Body of pancreas (tissue), 4 donors: ENCODE measurements at places on chromosomes 12 and 14. TPM values are rescaled to one million over a fixed set of nuclear protein-coding genes. Genes with fewer than 3 reads are reported as not detected.

GRCh38 chr14:24264298-24264697 is 1.3 kb upstream of the TGM1 start:
- no peak for DNase-seq
- H3K27me3 ChIP-seq: no peaks in the 10 kb centered on the region
- peaks cover 11% of the 10 kb centered on the region for H3K4me1 ChIP-seq
- no peak overlapping the region for H3K4me3 ChIP-seq
- no peaks in the 10 kb centered on the region for H3K36me3 ChIP-seq
- H3K27ac ChIP-seq: no peak overlapping the region

GRCh38 chr14:89303456-89304435 is 113.3 kb downstream of the FOXN3 start:
- H3K4me3 ChIP-seq: no peak overlapping the region
- no peak for DNase-seq
- no peaks in the 10 kb centered on the region for H3K27me3 ChIP-seq

DNA sequence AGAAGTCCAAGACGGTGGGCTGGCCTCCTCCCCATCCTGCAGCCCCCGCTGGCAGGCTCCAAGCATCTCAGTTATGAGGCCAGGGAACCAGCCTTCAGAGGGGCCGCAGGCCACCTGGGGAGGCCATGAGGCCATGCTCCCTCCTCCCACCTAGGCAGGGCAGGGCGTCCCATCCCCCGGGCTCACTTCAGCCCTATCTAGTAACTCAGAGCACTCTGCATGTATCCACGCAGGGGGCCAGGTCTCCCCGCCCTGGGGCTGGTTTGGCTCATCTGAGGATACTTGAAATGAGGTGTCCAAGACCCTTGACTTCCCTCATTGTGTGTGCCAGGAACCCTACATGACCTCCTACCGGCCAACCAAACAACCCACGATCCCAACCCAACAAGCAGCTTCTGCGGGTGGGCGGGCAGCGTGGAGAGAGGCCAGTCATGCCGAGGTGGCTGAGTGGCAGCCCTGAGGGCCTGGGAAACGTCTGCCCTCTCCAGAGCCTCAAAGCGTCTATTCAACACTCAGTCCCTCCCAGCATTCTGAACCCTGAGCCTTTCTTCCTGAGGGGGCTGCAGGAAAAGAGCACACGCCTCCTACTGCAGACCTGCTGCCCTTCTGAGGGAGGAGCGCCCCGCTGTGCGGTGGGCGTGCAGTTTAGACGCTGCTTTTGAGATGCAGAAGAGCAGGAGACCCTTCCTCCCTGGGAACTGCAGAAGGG is 16.8 kb downstream of the ISCA2 start:
- no peaks in the 10 kb centered on the region for H3K27me3 ChIP-seq
- no peaks in the 10 kb centered on the region for H3K4me1 ChIP-seq
- no peak overlapping the region for H3K4me3 ChIP-seq
- no peak overlapping the region for H3K27ac ChIP-seq

DNA sequence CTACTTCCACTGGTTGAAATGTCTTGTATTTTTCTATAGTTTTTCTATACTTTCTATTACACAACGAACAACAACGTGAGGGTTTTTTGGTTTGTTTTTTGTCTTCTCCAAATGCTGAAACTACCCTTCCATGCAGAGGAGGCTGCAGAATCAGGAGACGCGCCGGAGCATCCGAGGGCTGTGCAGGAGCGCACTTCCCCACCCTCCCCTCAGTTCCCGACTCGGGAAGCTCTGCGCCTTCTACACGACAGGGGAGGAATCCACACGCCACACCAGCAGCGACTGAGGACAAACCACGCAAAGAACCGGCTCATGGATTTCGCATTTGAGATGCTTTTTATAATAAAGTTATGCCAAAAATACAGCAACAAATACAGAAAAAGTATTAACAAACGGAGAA is 30.9 kb downstream of the SLC15A4 start:
- no peak overlapping the region for H3K27ac ChIP-seq
- no peaks in the 10 kb centered on the region for H3K27me3 ChIP-seq
- H3K4me1 ChIP-seq: no peaks in the 10 kb centered on the region
- DNase-seq: no peak

DNA sequence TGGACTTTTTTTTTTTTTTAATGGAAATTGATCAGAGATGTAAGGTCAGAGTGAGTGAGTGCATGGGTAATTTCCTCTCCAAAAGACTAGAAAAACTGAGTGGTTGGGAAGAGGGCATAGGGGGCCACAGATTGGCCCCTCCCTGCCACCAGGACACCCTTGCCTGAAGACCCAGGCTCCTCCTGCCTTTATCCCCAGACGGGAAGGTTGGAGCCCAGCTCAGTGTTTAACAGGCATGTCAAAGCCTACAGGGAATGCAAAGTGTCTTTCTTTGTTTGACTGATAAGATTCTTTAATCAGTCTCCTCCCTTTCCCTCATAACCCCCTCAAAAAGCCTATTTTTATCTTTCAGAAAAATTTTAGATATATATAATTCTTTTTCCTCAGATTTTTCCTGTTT is 50.3 kb downstream of the IRAK3 start:
- H3K4me3 ChIP-seq: no peak overlapping the region
- no peaks in the 10 kb centered on the region for H3K36me3 ChIP-seq
- no peaks in the 10 kb centered on the region for H3K4me1 ChIP-seq

- no peak overlapping the region for H3K27ac ChIP-seq
- no peaks in the 10 kb centered on the region for H3K27me3 ChIP-seq
- peaks cover 20% of the 10 kb centered on the region for H3K4me1 ChIP-seq
- DNase-seq: no peak
These were observed 3.9 kb downstream of the GNPTAB start for GRCh38 chr12:101826766-101827368.

DNA sequence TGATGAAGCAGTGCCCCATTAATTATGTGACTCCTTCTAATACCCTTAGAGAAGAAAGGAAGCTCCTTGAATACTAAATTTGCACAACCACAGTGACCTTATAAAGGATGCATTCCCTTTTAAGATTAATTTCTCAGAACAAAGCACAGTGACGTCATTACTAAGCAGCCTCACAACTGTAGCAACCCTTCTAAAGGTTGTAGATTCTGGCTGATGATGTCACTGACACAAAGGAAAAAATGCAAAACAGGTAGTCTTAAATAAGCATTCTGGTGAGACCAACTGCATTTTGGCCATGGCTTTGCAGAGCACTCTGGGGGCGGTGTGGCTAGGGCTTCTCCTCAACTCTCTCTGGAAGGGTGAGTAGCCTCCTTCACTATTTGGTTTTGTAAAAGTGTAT is 38.4 kb upstream of the OR4E1 start:
- no peak for DNase-seq
- no peak overlapping the region for H3K4me3 ChIP-seq
- no peaks in the 10 kb centered on the region for H3K36me3 ChIP-seq
- no peaks in the 10 kb centered on the region for H3K27me3 ChIP-seq
- no peak overlapping the region for H3K27ac ChIP-seq

DNA sequence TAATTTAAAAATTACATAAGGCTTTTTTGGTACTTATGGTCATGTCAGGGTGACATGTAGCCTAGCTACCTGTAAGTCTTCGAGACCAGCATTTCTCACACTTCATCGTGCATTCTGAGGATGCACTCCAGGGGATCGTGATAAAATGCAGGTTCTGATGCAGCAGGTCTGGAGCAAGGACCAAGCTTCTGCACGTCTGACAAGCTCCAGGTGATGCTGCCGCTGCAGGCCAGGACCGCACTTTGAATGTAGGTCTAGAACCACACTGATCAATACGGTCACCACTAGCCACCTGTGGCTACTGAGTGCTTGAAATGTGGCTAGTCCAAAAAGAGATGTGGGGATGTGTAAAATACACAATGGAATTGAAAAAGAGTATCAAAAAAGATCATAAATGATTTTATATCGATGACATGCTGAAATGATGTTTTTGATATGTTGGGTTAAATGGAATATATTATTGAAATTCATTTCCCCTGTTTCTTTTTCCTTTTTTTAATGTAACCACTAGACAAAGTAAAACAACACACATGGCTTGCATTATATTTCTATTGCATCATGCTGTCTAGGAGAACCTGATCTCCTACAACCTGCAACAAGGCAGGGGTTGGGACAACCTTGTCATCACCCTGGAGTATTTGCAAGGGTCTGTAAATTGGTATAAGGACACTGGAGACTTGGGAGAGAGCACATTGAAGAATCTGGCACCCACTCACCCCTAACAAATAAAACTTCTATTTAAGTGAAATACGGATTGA is 142.4 kb downstream of the DPF3 start:
- no peak overlapping the region for H3K27ac ChIP-seq
- H3K27me3 ChIP-seq: no peaks in the 10 kb centered on the region
- DNase-seq: no peak
- no peaks in the 10 kb centered on the region for H3K4me1 ChIP-seq
- no peaks in the 10 kb centered on the region for H3K36me3 ChIP-seq
- no peak overlapping the region for H3K4me3 ChIP-seq

- H3K27me3 ChIP-seq: no peaks in the 10 kb centered on the region
- H3K27ac ChIP-seq: no peak overlapping the region
- DNase-seq: no peak
- H3K36me3 ChIP-seq: no peaks in the 10 kb centered on the region
- no peak overlapping the region for H3K4me3 ChIP-seq
These were observed 127.9 kb downstream of the EFCAB11 start for GRCh38 chr14:89826596-89826995.

- DNase-seq: no peak
- no peak overlapping the region for H3K4me3 ChIP-seq
- H3K4me1 ChIP-seq: no peaks in the 10 kb centered on the region
- no peaks in the 10 kb centered on the region for H3K27me3 ChIP-seq
- no peaks in the 10 kb centered on the region for H3K36me3 ChIP-seq
These were observed 58.5 kb upstream of the RMST start for GRCh38 chr12:97404093-97404492.

DNA sequence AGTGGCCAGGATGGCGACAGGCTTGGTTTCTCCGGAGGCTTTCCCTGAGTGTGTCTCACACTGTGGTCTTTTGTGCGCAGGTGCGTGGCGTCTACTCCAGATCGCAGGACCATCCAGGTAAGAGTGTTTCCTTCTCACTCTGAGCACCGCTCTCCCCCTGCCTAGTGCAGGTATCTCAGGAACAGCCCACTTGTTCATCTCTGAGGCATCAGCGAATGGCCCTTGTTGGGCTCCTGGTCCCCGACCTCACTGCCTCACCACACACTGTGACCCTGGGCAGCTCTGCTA is 781 bp downstream of the ADGRD1 start:
- H3K27me3 ChIP-seq: no peaks in the 10 kb centered on the region
- H3K4me3 ChIP-seq: no peak overlapping the region
- H3K4me1 ChIP-seq: peaks cover 21% of the 10 kb centered on the region
- no peak overlapping the region for H3K27ac ChIP-seq

- no peak overlapping the region for H3K4me3 ChIP-seq
- H3K4me1 ChIP-seq: no peaks in the 10 kb centered on the region
- no peaks in the 10 kb centered on the region for H3K36me3 ChIP-seq
- DNase-seq: no peak
These were observed 428.1 kb downstream of the MED13L start for GRCh38 chr12:115849262-115849943.

- H3K27ac ChIP-seq: no peak overlapping the region
- DNase-seq: peak; percentile 76
- H3K36me3 ChIP-seq: no peaks in the 10 kb centered on the region
- H3K4me1 ChIP-seq: no peaks in the 10 kb centered on the region
- H3K27me3 ChIP-seq: no peaks in the 10 kb centered on the region
These were observed 25.8 kb upstream of the TMCC3 start for GRCh38 chr12:94676031-94676641.

- H3K4me1 ChIP-seq: no peaks in the 10 kb centered on the region
These were observed 170.7 kb downstream of the ESRRB start for GRCh38 chr14:76546426-76547221.

GRCh38 chr12:71162832-71163763 is 5.3 kb upstream of the TSPAN8 start:
- H3K36me3 ChIP-seq: no peaks in the 10 kb centered on the region
- H3K27me3 ChIP-seq: no peaks in the 10 kb centered on the region
- H3K4me1 ChIP-seq: peaks cover 70% of the 10 kb centered on the region
- DNase-seq: no peak
- H3K4me3 ChIP-seq: no peak overlapping the region
- peak overlapping the region; percentile 74 for H3K27ac ChIP-seq

Gene BATF
- not detected for total RNA-seq

Gene ACSS3
- 9.9 TPM for total RNA-seq

Gene AICDA
- total RNA-seq: not detected

Gene C1S
- 105 TPM for total RNA-seq

Gene SALL2
- 9.2 TPM for total RNA-seq

Gene FAM186B
- 0.78 TPM for total RNA-seq

Gene NYNRIN
- 7.3 TPM for total RNA-seq

Gene KCNJ8
- total RNA-seq: 15.2 TPM

Gene TAS2R13
- 2.3 TPM for total RNA-seq
